ENCODE measurements at places on chromosomes 4 and X. TPM values are rescaled to one million over a fixed set of nuclear protein-coding genes. Genes with fewer than 3 reads are reported as not detected.

- no peak for DNase-seq
These were observed 136.5 kb upstream of the CPEB2 start for GRCh38 chr4:14865804-14866203.

DNA sequence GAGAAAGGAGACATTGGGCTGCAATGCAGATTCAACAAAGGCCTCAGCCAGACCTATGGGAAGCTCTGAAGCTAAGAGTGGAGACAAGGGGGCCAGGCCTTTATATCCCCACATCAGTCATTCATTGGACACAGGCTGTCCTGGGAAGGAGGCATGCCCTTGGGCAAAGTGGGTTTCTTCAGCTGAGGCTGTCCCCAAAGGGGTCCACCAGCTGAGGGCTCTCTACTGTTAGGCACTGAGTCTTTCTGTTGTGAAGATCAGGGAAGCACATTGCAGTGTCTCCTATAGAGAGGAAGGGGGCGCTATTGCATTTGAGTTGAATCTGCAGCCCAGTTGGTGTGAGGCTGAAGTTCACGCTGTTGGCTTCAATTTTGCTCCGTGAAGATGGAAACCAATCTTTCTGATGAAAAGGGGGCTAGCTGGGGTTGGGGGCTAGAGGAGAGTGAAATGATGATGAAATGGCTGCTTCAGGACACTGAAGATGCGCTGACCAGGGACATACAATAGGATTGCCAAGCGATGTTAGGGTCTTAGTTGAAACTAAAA is 48.0 kb downstream of the SLC25A5 start:
- peak; percentile 39 for DNase-seq

DNA sequence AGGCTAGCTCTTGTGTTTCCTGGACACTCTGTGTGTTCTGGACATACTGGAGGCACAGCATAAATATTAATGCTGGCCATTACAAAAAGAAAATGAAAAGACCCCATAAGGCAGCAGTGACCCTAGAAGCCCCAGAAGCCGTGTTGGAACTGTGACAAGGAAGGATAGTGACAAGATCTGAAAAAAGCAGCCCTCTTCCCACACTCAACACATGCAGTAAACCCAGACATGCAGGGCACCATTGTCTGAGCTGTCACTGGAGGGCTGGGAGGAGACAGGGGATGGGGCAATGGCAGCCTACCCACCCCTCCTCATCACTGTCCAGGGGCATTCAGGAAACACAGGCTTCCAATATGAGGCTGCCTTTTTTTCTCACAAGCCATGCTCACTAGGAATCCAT is 6.5 kb downstream of the TRIM2 start:
- DNase-seq: no peak

GRCh38 chr4:172489861-172490260 is 676.7 kb downstream of the GALNTL6 start:
- no peak for DNase-seq

DNA sequence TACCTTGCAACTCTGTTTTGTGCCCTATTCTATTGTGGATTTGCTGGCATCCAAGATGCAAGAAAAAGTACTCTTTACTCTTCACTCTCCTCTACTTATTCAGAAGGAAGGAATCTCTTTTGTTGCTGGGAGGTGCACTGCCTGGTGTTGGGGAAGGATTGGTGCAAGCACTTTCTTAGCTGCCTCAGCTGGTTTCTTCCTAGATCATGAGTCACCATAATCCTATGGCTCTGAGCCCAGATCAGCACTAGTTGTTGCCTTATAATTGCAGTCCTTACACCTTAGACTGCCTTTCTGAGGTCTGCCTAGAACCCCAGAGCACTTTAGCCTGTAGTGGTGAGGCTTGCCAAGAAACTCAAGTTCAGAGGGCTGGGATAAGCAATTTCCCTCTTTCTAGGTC is 37.0 kb upstream of the CT83 start:
- DNase-seq: no peak

GRCh38 chr4:94882756-94883155 is 125.0 kb downstream of the BMPR1B start:
- DNase-seq: no peak

DNA sequence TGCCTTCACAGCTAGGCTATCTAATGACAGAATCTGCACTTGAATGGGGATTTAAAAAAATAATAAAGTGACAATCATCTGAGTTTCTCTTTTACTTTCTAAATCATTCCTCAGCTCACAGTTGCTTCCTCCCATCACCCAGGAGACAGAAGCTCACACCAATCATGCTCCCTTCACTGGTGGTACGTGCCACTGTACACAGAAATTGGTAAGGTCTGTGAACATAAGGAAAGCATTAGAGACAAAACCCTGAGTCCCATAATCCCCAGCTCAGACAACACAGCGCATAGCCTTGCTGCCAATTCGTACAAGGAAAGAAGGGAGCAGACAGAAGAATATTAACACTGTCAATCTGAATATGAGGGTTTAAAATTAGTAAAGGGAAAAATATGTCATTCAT is 133.1 kb downstream of the IDS start:
- DNase-seq: no peak

GRCh38 chrX:21369613-21370012 is 4.6 kb upstream of the CNKSR2 start:
- DNase-seq: no peak

GRCh38 chr4:87014284-87014782 is 79.5 kb downstream of the AFF1 start:
- no peak for DNase-seq

GRCh38 chr4:125741825-125742452 is 427.2 kb downstream of the FAT4 start:
- no peak for DNase-seq

DNA sequence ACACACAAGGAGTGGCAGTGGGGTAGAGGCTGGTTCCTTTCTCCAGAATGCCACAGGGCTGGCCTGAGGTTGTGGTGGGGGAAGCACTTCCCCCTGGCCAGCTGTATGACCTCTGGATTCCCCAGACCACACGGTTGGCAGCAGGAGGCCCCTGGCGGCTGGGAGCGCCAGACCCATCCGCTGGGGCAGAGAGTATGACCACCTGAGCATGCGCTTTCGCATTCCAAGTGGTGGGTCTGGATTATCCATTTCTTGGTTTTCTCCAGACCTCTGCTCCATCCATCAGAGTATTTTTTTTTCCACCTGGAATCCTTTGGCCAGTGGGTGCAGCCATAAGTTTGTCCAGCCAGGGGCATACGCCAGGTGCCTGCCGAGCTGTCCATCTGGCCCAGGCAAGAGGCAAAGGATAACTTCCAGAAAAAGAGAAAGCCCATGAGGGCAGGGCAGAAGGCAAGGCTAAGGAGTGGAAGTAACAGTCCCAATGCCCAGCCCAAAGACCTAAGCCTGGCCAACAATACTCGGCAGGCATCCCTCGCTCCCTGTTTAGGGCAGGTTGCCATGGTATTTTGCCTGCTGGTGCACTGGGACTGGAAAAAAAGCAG is 39.3 kb downstream of the NHSL2 start:
- no peak for DNase-seq

DNA sequence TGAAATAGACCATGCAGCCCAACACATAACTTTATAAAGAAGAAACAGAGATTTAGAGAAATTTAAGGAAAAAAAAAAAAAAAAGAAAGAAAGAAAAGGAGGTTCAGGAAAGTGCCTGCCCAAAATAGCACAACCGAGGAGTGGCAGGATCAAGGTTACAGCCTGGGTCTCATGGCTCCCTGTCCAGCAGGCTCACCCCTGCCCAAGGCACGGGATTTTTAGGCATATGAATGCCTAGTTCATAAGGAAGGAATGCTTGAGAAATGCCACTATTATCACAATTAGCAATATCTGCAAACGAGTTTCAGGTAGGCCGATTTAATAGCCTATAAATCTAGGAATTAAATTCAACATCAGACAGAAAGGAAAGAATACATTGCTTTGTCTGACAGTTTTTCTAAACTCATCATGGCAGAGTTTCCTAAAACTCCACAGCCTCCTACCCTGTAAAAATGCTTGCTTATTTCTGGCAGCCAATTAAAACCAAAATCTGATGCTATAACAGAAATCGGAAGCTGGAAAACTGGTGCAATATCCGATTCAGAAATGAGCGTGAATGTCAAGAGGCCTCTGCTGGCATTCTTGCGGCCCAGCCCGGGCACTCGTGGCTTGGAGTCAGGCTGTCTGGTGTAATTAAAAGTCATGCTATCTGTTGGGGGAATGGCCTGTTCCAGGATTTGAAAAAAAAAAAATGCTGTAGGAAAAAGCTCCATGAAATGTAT is 63.5 kb downstream of the GEMIN8 start:
- no peak for DNase-seq

- peak; percentile 66 for DNase-seq
These were observed 124.2 kb upstream of the MBNL3 start for GRCh38 chrX:132612821-132613564.

DNA sequence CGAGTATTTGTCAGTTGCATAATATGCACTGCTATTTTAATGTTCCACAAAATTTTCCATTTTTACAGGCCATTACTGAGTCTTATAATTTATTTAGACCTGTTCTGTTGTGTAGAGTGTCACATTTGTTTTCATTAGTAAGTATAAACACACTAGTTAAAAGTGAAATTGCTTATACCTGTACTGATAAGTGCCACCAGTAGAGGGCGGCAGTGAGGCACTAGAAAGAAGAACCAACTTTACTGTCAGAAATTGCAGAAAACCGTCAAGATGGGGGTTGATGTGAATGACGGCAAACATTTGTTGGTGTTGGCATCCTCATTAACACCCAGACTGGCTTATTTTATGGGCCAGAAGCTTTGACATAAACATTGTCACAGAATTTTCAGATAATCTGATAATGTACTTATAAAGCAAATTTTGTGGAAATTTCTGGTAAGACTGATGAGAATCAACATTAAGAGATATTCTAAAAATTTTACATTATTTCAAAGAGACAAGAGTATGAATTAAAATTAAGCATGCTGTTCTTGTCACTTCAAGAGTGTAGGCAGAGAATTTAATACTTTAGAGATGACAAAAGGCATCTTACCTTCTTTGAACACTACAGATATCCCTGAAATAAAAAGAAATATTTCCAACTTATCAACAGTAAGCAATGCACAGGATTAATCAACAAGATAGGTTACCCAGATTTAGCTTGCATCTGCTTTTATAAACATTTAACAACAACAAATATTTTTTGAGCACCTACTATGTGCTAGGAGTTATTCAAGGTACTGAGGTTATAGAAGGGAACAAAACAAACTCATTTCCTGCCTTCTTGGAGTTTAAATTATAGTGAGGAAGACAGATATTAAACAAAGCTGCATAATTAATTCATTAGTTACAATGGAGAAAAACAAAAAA is 24.9 kb downstream of the ALPK1 start:
- DNase-seq: peak; percentile 65

GRCh38 chr4:92382128-92382527 is 78.4 kb downstream of the GRID2 start:
- no peak for DNase-seq

DNA sequence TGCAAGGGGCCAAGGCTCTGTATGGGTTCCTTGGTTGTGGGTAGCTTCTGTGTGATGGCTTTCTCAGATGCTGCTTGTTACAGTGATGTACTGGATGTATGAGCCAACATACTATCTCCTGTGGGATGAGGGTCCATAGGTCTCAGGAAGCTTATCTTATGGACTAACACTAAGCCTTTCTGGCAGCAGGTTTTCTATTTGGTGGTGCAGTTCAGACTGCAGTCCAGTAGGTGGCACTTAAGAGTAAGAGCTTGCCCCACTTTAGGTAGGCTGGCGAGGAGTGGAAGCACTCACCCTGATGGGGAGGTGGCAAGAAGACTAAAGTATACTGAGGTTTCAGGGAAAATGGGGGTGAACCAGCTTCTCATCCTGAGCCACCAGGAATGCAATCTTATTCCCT is 306.7 kb upstream of the MAOA start:
- no peak for DNase-seq

DNA sequence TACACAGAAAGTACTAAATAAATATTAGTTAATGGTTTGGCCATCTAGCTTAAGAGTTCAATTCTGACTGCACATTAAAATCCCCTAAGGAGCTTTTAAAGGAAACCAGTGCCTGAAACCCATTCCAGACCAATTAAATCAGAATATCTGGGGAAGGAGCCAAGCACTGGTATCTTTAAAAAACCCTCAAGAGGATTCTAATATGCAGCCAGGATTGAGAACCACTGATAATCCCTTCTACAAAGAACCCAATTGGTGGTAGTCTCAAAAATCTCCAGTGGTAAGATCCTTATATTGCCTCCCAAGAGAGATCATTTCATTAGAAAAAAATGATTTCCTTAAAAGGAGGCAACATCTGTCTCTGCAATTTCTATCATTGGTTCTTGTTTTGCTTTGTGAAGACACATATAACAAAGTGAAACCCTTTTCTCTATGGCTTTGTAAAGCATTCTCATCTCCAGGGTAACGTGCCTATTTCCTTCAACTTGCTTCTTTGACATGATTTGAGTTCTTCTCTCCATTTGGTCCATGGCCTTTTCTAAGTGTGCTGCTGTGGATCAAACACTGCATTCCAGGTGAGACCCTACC is 3.5 kb downstream of the GPR34 start:
- DNase-seq: no peak

- no peak for DNase-seq
These were observed 14.7 kb upstream of the GRIA3 start for GRCh38 chrX:123169247-123169901.

DNA sequence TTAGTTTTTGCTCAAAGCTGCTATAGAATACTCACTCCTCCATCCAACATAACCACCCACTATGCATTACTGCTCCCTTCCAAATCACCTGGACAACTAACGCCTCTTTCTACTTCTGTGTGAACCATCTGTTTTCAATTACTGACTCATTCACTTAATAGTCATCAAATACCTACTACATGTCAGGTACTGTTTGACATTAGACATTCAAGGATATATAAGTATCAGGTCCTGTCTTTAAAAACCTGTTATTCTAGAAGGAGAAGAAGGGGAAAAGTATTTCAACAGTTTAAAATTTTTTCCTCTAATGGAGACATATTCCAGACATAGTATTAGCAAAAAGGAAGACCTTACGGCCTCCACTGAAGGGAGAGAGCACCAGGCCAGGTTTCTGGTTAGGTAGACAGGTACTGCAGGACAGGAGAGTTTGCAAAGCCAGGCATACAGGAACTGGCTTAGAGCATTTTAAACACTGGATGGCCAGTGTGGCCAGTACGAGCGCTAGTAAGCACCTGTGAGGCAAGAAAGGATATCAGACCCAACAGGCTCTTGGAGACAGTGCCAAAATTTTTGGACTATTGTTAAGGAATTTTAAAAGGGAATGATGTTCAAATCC is 39.0 kb downstream of the SH3RF1 start:
- no peak for DNase-seq

The ZFP92 gene
- total RNA-seq: 3.6 TPM

The UGT2A1 gene
- not detected for total RNA-seq

The RXFP1 gene
- total RNA-seq: 10.7 TPM

The CCKAR gene
- 0.14 TPM for total RNA-seq

The FSTL5 gene
- 0.23 TPM for total RNA-seq

The TSPAN7 gene
- total RNA-seq: 40.7 TPM

The PAGE1 gene
- total RNA-seq: not detected

The CSAG2 gene
- total RNA-seq: not detected

The GALNTL6 gene
- 0.09 TPM for total RNA-seq

The REST gene
- total RNA-seq: 36.4 TPM

The KCTD8 gene
- total RNA-seq: 0.17 TPM

The BBS12 gene
- 6.7 TPM for total RNA-seq

The LRCH2 gene
- total RNA-seq: 3.6 TPM

The HTR2C gene
- 0.23 TPM for total RNA-seq

The TMEM156 gene
- total RNA-seq: 3.5 TPM

The ZXDA gene
- total RNA-seq: 10.2 TPM

The SYNPO2 gene
- 27.6 TPM for total RNA-seq

Measured in lung (tissue), 17 donors.